ENCODE measurements at places on chromosomes 7 and 10.
A peak's percentile ranks its signal among the peaks of the same experiment; 100 is the strongest.

- H3K4me3 ChIP-seq, result no peak overlapping the region
- H3K36me3 ChIP-seq, result no peaks in the 10 kb centered on the region
- H3K4me1 ChIP-seq, result peaks cover 6% of the 10 kb centered on the region
- DNase-seq, result no peak
- no peak overlapping the region for H3K27ac ChIP-seq
Observed at GRCh38 chr7:106737202-106737562, 76.2 kb upstream of the CCDC71L start.

DNA sequence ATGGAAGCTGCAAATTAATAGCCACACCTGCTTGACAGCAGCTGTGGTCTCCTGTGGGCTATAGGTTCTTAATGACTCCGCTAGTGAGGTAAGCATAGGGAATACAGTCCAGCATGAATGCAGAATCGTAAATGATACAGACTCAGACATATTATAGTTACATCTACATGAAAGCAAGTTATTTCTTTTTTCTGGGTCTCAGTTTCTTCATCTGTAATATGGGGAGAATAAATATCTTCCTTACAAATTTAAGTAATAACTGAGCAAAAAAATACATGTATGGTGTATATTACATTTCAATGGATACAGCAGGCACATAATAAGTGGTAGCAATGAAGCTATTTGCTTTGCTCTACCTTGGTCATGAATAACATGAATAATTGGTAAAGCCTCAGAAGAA, 245.9 kb upstream of the RHOBTB1 start:
- H3K4me1 ChIP-seq, result no peaks in the 10 kb centered on the region
- no peaks in the 10 kb centered on the region for H3K36me3 ChIP-seq
- no peak for DNase-seq
- no peak overlapping the region for H3K4me3 ChIP-seq

DNA sequence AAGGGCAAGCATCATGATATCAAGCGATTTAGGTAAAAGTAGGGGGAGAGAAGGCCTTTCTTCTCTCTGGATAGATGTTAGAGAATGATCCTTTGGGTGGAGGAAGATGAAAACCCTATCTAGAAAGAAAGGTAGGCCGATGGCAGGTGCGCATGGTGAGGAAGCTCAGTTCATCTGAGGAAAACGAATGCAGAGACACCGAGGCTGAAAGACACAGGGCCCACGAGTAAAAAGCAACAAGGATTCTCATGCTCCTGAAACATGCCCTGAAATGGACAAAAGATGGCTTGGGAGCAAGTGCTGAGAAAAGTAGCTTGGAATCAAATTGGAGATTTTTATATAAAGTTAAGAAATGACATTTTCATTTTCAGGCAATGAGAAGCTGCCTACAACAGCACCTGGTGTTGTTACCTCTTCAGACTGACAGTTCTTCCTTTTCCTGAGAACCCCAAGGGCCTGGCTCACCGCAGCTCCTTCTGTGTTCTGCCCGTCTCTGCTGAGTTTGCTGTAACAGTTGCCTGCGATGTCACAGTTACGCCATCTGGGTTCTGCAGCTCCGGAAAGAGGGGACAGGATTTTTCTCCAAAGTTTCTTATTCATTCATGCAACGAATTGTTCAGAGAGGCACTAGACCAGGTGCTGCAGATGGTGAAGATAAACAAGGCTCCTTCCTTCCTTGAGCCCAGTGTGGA, 402.0 kb upstream of the KLF6 start:
- H3K27me3 ChIP-seq, result no peaks in the 10 kb centered on the region
- no peaks in the 10 kb centered on the region for H3K4me1 ChIP-seq
- no peaks in the 10 kb centered on the region for H3K36me3 ChIP-seq
- no peak for DNase-seq

- no peak for DNase-seq
- no peak overlapping the region for H3K4me3 ChIP-seq
- no peak overlapping the region for H3K27ac ChIP-seq
Observed at GRCh38 chr7:36080843-36081242, 72.2 kb upstream of the EEPD1 start.

DNA sequence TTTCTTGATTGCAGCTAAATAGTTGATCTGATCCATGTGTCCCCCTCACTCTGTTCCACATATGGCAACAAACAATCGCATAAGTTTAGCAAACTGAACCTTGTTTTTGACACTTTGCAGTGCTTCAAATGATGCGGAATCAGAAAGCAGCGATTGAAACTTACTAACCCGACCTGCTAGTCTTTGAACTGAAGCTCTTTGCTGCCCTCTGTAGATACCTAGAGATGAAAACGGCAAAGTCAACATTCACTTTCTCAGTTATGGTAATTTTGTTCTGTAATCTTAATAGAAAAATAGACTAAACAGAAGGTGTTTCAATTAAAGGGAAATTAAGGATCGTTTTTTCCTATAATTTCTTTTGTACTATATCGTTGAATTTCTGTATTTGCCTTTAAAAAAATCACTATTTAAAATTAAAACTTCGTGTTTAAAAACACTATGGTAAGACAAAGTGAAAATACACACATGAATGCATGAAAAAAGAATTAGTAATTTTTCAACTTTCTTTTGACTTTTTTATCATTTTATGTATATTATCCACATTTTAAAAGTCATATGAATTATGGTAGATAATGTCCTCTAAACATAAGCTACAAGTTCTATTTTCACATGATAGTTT, 276.5 kb downstream of the MAGI2 start:
- H3K4me3 ChIP-seq, result no peak overlapping the region
- H3K27ac ChIP-seq, result no peak overlapping the region
- H3K27me3 ChIP-seq, result no peaks in the 10 kb centered on the region
- H3K4me1 ChIP-seq, result no peaks in the 10 kb centered on the region
- DNase-seq, result no peak

- no peaks in the 10 kb centered on the region for H3K27me3 ChIP-seq
- no peak overlapping the region for H3K4me3 ChIP-seq
- no peak for DNase-seq
- no peaks in the 10 kb centered on the region for H3K36me3 ChIP-seq
- H3K27ac ChIP-seq, result no peak overlapping the region
Observed at GRCh38 chr7:151740081-151740851, 136.6 kb downstream of the PRKAG2 start.

GRCh38 chr7:29199776-29200175, 5.2 kb downstream of the CHN2 start:
- H3K36me3 ChIP-seq, result no peaks in the 10 kb centered on the region
- no peak for DNase-seq
- peaks cover 7% of the 10 kb centered on the region for H3K4me1 ChIP-seq

GRCh38 chr10:68302503-68302823, 29.4 kb upstream of the HNRNPH3 start:
- no peak overlapping the region for H3K27ac ChIP-seq
- no peaks in the 10 kb centered on the region for H3K27me3 ChIP-seq
- DNase-seq, result no peak
- H3K4me1 ChIP-seq, result no peaks in the 10 kb centered on the region

GRCh38 chr10:73798927-73799560, 12.4 kb downstream of the NDST2 start:
- no peaks in the 10 kb centered on the region for H3K27me3 ChIP-seq
- H3K36me3 ChIP-seq, result peaks cover 98% of the 10 kb centered on the region
- no peak overlapping the region for H3K4me3 ChIP-seq
- peak; percentile 57 for DNase-seq
- no peaks in the 10 kb centered on the region for H3K4me1 ChIP-seq

- no peak for DNase-seq
- H3K4me1 ChIP-seq, result no peaks in the 10 kb centered on the region
- no peaks in the 10 kb centered on the region for H3K36me3 ChIP-seq
- H3K27me3 ChIP-seq, result no peaks in the 10 kb centered on the region
- H3K4me3 ChIP-seq, result no peak overlapping the region
- H3K27ac ChIP-seq, result no peak overlapping the region
Observed at GRCh38 chr10:65033957-65034356, 1512.8 kb downstream of the REEP3 start.

GRCh38 chr10:71984809-71985388, 20.7 kb downstream of the CHST3 start:
- no peaks in the 10 kb centered on the region for H3K36me3 ChIP-seq
- no peaks in the 10 kb centered on the region for H3K27me3 ChIP-seq
- H3K4me3 ChIP-seq, result no peak overlapping the region
- peaks cover 58% of the 10 kb centered on the region for H3K4me1 ChIP-seq
- DNase-seq, result peak; percentile 13
